ENCODE measurements at places on chromosomes 2 and 18.
A peak's percentile ranks its signal among the peaks of the same experiment; 100 is the strongest.

DNA sequence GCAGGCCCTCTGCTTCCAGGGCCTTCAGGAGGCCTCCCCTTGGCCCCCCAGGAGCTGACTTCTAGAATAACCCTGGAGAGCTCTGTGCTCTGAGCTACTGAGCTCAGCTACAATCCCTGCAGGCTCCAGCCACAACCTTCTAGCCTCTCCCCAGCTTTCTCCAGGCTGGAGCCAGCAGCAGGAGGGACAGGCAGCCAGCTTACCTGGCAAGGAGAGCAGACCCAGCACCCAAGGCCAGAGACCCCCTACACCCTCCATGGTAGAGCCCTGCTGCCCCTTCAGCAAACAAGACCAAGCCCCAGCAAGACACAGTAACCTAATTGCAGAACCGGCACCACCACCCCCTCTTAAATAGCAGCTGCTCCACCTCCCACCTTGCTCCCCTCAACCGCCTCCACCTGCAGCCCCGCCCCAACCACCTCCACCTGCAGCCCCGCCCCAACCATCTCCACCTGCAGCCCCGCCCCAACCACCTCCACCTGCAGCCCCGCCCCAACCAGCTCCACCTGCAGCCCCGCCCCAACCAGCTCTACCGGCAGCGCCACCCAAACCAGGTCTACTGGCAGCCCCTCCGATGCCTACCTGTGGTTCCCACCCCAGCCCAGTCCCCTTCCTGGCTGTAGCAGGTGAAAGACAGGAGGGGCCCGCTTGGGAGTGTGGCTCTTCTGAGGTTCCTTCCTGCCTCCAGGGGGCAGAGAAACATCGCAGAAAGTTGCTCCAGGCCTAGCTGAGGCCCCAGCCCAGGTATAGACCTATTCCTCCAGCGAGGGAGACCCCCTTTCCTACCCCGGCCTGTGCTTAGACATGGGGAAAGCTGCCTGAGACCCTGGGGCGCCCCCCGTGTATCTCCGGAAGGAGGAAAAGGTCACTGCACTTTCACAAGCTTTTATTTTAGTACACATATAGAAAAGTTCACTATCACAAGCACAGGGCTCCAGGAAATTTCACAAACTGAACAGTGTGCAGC is at the start of gene ASTL:
Gene ASTL, minus strand, starts transcription at position 324 of the 967 bp plus-strand sequence. Its CDS starts 66 bp downstream, at position 258.
- peak; percentile 91 for DNase-seq

DNA sequence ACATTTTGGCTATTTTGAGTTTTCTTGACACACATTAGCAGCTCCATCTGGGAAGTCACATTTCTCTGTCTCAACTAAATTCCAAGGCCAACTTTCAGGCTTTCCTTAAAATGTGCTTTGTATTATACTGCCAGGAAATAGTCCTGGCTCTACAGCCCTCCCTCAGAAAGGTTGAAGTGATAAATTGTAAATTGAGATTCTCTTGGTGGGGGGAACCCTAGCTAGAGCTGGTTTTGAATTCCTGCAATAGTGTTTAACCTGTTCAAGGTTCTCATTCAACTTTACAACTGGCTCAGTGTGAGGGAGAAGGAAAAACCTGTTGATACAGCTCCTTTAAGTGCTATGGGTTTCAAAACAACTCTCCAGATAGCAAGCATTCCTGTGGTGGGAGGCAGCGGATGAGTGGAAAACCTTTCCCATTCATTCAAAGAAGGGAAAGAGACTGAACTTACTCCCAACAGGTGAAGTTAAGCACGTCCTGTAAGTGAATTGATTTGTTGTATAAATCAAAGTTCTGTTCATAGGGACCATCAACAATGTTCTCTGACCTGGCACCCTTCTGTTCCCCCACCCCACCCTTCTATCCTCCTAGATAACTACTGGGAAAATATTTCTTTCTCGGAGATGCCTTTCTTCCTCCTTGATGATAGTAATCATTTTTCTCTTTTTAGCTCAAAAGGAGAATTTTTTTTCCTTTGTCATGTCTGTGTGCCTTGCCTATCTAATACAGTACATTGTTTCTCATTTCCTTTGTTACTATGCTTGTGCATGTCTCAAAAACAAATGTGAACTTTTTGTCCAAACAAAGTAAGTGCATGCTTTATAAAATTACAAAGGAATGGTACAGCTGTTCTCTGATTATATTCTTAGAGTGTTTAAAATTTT is 44.2 kb upstream of the SLC39A10 start:
- DNase-seq, result no peak

GRCh38 chr2:19478409-19478808 is 120.0 kb upstream of the OSR1 start:
- DNase-seq, result no peak

DNA sequence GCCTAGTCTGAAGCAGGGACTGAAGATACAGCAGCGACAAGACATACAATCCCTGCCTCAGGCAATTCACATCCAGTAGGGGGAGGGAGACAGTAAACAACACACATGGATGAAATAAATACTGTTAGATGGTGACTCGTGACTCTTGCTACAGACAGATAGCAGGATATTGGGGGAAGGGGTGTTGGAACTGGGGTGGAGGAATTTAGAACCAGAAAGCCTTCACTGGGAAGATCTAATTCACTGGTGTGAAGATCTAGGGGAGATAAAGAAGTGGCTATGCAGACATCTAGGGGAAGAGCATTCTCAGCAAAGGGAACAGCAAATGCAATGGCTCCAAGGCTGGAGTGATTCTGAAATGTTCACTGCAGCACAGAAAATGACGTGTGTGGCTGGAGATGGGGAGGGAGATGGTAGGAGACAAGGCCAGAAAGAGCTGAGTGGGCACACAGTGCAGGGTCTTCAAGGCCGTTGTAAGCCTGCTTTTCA is 52.6 kb upstream of the TMEM163 start:
- DNase-seq, result no peak

- DNase-seq, result no peak
Observed at GRCh38 chr2:101089942-101090799, 61.0 kb downstream of the TBC1D8 start.

GRCh38 chr18:2976218-2977132 is 36.5 kb downstream of the LPIN2 start:
- DNase-seq, result no peak

- DNase-seq, result no peak
Observed at GRCh38 chr2:211349031-211349430, 792.6 kb downstream of the CPS1 start.

- DNase-seq, result no peak
Observed at GRCh38 chr2:160784034-160784433, 290.4 kb upstream of the RBMS1 start.

DNA sequence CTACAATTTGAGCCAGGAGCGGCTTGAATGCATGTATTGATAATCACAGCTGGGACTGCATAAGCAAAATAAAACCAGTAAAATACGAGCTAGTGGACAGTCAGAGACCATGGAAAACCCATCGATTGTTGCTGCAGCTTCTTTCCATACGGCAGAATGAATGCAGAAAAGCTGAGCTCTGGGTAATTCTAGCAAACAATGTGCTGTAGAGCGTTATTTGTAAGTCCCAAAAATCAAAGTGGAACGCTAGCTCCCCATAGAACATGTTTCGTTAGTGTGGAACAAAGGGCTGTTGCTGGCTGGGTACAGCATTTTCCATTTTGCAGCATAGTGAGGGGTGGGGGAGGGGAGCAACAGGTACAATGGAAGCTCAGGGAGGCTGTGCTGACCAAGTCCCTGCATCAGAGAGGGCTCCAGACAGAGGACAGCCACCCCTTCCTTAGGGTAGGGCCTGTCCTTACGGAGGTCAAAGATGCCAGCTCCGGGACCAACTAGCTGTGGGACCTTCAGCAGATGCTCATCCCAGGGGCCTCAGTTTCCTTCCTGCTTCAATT is 74.1 kb downstream of the BOD1L2 start:
- DNase-seq, result no peak

DNA sequence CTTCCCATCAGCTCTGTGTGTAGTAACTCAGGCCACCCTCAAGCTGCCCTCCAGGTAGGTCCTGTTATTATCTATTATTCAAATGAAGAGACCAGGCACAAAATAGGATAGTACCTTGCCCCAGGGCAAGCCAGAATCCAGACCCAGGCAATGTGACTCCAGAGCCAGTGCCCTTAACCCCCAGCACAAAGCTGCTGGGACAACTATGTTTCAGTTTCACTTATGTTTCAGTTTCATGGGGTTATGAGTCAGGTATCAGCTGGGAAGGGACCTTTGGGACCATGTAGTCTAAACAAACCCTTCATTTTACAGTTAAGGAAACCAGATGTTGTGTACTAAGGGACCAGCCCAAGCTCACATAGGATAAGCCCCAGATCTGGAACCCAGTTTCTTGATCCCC is 10.0 kb downstream of the HK2 start:
- no peak for DNase-seq

GRCh38 chr18:50825621-50826020 is 5.8 kb upstream of the MRO start:
- DNase-seq, result no peak

GRCh38 chr2:118442996-118443553 is 354.8 kb downstream of the INSIG2 start:
- DNase-seq, result no peak
